Right hindlimb (tissue), 1 donor: ENCODE measurements at places on chromosomes 6 and 20.

DNA sequence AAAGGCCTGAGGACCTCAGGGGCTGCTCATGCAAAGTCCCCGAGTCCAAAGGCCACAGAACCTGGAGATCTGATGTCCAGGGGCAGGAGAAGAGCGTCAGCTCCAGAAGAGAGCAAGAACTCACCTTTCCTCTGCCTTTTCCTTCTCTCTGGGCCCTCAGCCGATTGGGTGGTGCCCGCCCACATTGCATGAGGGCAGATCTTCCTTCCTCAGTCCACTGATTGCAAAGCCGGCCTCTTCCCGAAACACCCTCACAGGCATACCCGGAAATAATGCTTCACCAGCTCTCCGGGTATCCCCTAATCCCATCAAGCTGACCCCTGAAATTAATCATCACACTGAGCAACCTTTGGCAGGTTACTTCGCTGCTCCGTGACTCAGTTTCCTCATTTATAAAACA is 33.4 kb downstream of the SPDEF start:
- peak; percentile 7 for DNase-seq

DNA sequence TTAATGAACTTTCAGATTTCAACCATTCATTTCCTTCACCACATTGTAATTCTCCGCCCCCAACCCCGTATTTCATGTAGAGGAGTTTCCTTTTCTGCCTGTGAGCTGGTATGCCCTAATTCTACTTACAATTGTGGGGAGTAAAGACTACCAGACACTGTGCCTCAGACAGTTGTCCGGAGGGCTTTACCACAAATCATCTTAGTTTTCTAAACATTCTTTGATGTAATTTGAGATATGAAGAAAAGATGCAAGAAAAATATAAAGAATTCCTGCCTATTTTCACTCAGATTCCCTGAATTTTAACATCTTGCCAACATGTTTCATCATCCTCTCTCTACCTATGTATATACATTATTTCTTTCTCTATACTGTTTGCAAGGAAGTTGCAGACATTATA is 28.3 kb upstream of the LOC128125822 start:
- DNase-seq = no peak

DNA sequence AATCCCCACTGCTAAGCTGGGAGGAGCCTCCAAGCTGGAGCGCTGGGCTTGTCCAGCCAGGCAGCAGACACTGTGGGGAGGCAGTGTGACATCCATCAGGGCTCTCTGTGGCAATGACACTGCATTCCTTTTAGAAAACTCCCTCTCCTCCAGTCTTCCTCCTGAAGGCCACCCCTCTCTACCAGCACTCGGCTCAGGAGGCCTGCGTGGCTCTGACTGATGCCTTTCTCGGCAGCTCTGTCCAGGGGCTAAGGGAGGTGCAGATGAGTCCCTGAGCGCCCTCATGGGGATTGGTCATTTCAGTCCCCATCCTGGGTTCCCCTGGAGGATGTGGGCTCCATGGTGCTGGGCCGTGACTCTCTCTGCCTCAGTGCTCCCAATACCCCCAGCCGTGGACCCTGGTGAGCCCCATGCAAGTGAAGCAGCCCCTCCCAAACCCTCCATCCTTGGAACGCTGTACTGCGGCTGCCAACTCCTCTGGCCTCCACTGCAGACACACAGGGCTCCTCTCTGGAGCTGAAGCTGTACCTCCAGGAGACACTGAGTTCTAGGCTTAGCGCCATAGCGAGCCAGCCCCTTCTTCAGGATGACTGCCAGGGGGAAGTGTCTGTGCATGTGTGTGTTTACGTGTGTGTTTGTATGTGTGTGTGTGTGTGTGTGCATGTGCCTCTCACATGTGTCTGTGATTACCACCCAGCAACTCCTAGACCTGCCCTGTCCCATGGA is 209.6 kb downstream of the ERMARD start:
- peak; percentile 17 for DNase-seq

GRCh38 chr20:9363673-9364072 is 150.7 kb upstream of the LAMP5 start:
- DNase-seq = no peak

DNA sequence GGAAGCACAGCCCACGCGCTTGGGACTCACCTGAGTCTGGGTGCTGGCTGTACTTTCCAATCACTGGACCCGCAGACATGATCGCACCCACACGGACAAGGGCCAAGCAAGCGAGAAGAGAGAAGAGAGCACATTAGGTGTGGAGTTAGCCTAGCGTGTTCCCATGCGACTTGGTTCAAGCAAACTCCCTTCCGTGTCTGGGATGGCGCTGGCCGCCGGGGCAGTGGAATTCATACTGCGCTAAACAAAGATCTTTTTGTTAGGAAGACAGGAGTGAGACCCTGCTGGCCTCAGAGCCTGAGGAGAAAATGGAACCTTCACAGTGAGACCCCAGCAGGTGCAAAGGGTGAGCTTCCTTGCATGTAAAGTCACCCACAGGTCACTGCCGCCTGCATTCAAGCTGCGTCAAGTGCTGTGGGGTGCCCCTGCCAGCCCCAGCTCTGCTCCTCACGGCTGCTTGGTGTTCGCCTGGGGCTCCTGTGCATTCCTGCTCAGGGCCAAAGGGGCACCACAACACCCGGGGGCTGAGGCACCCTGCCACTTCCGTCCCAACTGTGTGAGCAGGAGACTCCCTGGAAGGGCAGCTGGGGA is 26.4 kb downstream of the PSMG4 start:
- no peak for DNase-seq
